Panc1 (cell line): ENCODE measurements at places on chromosomes 2 and 18. TPM values are rescaled to one million over a fixed set of nuclear protein-coding genes. Genes with fewer than 3 reads are reported as not detected.

DNA sequence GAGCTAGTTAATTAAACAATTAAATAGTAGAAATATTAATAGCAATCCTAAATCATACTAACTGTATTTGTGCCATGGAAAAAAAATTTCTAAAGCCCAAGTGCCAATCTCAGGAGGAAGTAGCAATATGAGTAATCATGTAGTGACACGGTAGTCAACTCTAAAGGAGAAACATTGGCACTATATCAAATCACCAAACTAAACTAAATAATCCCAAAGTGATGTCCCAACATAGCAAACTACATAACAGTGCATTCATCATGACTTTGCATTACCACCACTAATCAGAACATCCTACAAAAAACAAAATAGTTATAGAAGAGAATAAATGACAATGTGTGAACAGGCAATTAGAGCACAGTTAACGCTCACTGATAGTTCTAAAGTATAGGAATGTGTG is 195.1 kb downstream of the EXOC6B start:
- no peaks in the 10 kb centered on the region for H3K4me1 ChIP-seq
- H3K27ac ChIP-seq, result no peak overlapping the region
- H3K4me3 ChIP-seq, result no peak overlapping the region
- no peak for DNase-seq

DNA sequence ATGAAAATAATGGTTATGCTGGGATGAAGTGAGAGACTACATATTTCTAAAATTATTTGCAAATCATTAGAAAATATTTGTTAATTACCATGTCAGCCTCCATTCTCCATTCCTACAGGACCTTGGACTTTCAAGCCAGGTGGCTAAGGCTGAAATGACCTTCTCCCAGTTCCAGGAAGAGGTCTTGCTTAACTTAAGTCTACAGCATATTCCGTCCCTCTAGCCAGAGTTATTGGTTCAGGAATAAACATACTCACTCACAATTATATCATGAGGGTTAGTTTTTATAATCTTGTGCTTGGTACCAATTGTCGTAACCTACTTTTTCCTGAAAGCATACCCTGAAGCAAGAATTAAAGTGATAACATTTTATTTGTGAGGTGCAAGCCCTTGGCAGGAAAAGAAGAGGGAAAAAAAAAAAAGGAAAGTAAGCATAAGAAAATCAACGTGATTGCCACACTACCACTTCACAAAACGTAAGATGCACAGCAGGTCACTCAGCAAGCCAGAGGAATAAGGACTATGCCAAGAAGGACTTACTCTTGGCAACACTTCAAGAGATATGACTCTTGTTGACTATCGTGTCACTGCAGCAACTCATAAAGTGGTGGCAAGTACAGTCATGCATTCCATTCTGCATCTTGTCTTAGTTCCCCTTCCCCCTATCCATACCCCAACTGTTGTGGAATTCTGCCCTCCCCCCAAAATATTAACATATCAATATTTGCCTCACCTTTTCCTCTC is 479.1 kb downstream of the MBD2 start:
- no peak overlapping the region for H3K27ac ChIP-seq
- H3K4me3 ChIP-seq, result no peak overlapping the region
- no peak for DNase-seq
- no peaks in the 10 kb centered on the region for H3K27me3 ChIP-seq
- no peaks in the 10 kb centered on the region for H3K36me3 ChIP-seq

DNA sequence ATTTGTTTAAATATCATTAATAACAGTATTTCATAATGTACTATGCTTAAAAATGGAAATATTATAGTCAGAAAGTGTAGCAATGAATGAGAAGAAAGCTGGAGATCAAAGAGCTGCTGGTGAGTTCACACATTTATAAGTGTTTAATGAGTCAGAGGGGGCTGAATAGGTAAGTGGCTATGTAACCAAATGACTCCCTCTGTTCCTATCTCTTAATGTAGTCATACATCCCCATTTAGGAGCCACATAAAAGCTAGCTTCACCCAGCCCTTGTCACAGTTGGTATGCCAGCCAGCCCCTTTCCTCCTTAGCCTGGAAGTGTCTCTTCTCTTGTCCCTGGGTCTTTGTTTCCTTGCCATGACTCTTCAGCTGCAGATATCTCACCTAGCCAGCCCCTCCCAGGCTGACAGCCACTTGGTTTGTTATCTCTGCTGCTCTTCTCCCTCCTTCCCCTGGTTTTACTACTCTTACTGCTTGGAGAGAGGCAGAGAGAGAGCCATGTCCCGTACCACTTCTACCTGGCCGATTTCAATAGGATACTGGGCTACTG is 438.6 kb upstream of the HNMT start:
- H3K27me3 ChIP-seq, result no peaks in the 10 kb centered on the region
- no peaks in the 10 kb centered on the region for H3K36me3 ChIP-seq
- no peak overlapping the region for H3K4me3 ChIP-seq
- no peaks in the 10 kb centered on the region for H3K4me1 ChIP-seq

- H3K36me3 ChIP-seq, result no peaks in the 10 kb centered on the region
- no peaks in the 10 kb centered on the region for H3K4me1 ChIP-seq
- H3K4me3 ChIP-seq, result no peak overlapping the region
- peak; percentile 73 for DNase-seq
Measured at GRCh38 chr2:235595422-235596010, 101.7 kb downstream of the AGAP1 start.

GRCh38 chr18:25243754-25244153 is 108.2 kb downstream of the ZNF521 start:
- H3K27me3 ChIP-seq, result no peaks in the 10 kb centered on the region
- H3K27ac ChIP-seq, result no peak overlapping the region
- no peak overlapping the region for H3K4me3 ChIP-seq

GCA gene
- total RNA-seq, result 21.3 TPM

DNA sequence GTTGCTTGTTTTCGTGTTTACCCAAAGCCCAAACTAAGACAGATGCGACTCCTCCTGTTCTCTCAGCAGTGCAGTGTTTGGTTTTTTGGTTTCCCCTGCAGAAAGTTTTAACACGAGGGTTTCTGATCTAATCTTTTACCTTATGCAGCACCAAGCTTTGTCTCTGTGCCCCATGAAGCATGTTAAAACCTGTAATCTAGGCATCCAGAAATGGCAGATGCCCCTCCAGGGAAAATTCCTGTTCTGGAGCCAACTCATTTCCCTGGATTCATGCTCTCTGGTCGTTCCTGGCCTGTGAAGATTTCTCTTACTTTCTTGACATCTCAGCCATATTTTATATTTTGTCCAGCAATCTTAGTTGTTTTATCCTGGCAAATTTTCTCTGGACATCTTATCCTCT is 91.5 kb downstream of the LTBP1 start:
- H3K27ac ChIP-seq, result no peak overlapping the region
- no peak for DNase-seq
- no peaks in the 10 kb centered on the region for H3K36me3 ChIP-seq
- no peak overlapping the region for H3K4me3 ChIP-seq
- H3K4me1 ChIP-seq, result no peaks in the 10 kb centered on the region

PLCL1 gene
- total RNA-seq, result not detected

GRCh38 chr18:43170586-43170985 is 55.1 kb upstream of the RIT2 start:
- H3K4me1 ChIP-seq, result no peaks in the 10 kb centered on the region
- H3K36me3 ChIP-seq, result no peaks in the 10 kb centered on the region
- no peak overlapping the region for H3K27ac ChIP-seq
- no peaks in the 10 kb centered on the region for H3K27me3 ChIP-seq
- H3K4me3 ChIP-seq, result no peak overlapping the region

GRCh38 chr2:59732871-59733566 is 820.4 kb downstream of the BCL11A start:
- no peaks in the 10 kb centered on the region for H3K36me3 ChIP-seq
- H3K27me3 ChIP-seq, result no peaks in the 10 kb centered on the region
- H3K27ac ChIP-seq, result no peak overlapping the region
- no peaks in the 10 kb centered on the region for H3K4me1 ChIP-seq
- no peak overlapping the region for H3K4me3 ChIP-seq

GRCh38 chr2:149063177-149063576 is 24.7 kb downstream of the LYPD6B start:
- no peak overlapping the region for H3K4me3 ChIP-seq
- no peak overlapping the region for H3K27ac ChIP-seq
- no peaks in the 10 kb centered on the region for H3K4me1 ChIP-seq
- no peak for DNase-seq
- no peaks in the 10 kb centered on the region for H3K27me3 ChIP-seq
- no peaks in the 10 kb centered on the region for H3K36me3 ChIP-seq

GRCh38 chr2:62391696-62392095 is 114.3 kb downstream of the TMEM17 start:
- H3K36me3 ChIP-seq, result no peaks in the 10 kb centered on the region
- H3K4me3 ChIP-seq, result no peak overlapping the region
- H3K27ac ChIP-seq, result no peak overlapping the region
- DNase-seq, result no peak

GRCh38 chr2:181958726-181959125 is 26.9 kb upstream of the PPP1R1C start:
- no peak overlapping the region for H3K27ac ChIP-seq
- no peak overlapping the region for H3K4me3 ChIP-seq
- DNase-seq, result no peak
- H3K4me1 ChIP-seq, result peaks cover 11% of the 10 kb centered on the region; the same call in 1 of the 2 replicates
- no peaks in the 10 kb centered on the region for H3K27me3 ChIP-seq
- H3K36me3 ChIP-seq, result no peaks in the 10 kb centered on the region

DNA sequence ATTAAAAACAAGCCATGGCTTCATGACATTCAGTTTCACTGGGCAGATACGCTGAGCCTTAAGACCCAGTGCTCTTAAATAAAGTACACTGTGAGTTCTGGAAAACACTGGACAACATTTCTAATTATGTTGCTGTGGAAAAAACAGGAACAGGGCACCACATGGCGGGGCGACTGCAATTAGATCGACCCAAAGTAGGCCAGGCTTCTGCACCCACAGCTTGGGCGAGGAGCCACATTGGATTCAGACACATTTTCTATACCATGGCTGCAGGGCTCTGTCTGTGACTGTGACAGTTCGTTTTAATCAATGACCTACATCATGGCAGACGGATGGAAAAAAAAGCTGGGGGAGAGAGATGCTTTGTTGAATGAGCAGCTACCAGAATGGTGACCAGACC is 227.2 kb upstream of the HS6ST1 start:
- H3K36me3 ChIP-seq, result no peaks in the 10 kb centered on the region
- H3K4me3 ChIP-seq, result no peak overlapping the region
- H3K27me3 ChIP-seq, result no peaks in the 10 kb centered on the region

C2orf92 gene
- 6.0 TPM for total RNA-seq

GRCh38 chr2:75432761-75433361 is 127.9 kb downstream of the EVA1A start:
- no peaks in the 10 kb centered on the region for H3K27me3 ChIP-seq
- no peaks in the 10 kb centered on the region for H3K36me3 ChIP-seq
- DNase-seq, result no peak
- no peak overlapping the region for H3K27ac ChIP-seq

PARD3B gene
- 3.6 TPM for total RNA-seq

DNA sequence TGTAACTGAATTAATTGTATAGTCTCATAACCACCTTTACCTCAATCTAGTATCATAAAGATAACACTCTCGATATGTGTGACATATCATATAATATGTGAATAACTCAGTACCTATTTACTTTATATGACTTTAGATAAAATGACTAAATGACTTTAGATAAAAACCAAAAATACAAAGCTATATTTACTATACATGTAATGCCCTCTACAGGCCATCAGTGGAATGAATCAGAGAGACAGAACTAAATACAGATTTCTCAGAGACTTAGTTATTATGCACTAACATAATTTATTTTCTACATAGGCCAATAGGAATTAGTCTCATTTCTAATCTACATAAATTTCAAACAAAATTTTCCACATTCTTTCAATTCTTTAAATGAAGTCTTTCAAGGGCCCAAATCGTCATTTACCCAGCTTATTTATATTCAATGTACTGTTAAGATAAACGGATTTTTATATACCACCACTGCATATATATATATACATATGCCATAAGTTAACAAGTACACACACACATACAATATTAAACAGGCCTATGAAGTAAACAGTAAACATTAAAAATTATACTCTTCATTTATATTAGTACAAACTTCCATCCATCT is 219.9 kb downstream of the EXOC6B start:
- H3K36me3 ChIP-seq, result no peaks in the 10 kb centered on the region
- no peaks in the 10 kb centered on the region for H3K4me1 ChIP-seq
- H3K4me3 ChIP-seq, result no peak overlapping the region
- DNase-seq, result no peak
- no peak overlapping the region for H3K27ac ChIP-seq
- no peaks in the 10 kb centered on the region for H3K27me3 ChIP-seq

OTX1 gene
- 4.2 TPM for total RNA-seq

ATP5F1A gene
- total RNA-seq, result 298 TPM

- no peak overlapping the region for H3K27ac ChIP-seq
- H3K4me1 ChIP-seq, result peaks cover 17% of the 10 kb centered on the region
- no peaks in the 10 kb centered on the region for H3K27me3 ChIP-seq
- H3K4me3 ChIP-seq, result 0 out of 2 replicates have a peak overlapping the region, but pooled peaks have one; percentile 9
- no peak for DNase-seq
Measured at GRCh38 chr2:230715201-230715600, 2.6 kb downstream of the CAB39 start.

GRCh38 chr2:147006736-147007141 is 838.1 kb upstream of the ACVR2A start:
- no peaks in the 10 kb centered on the region for H3K27me3 ChIP-seq
- H3K27ac ChIP-seq, result no peak overlapping the region
- H3K4me3 ChIP-seq, result no peak overlapping the region
- H3K36me3 ChIP-seq, result no peaks in the 10 kb centered on the region
- no peaks in the 10 kb centered on the region for H3K4me1 ChIP-seq

- DNase-seq, result no peak
- no peak overlapping the region for H3K4me3 ChIP-seq
- H3K4me1 ChIP-seq, result no peaks in the 10 kb centered on the region
- H3K27ac ChIP-seq, result no peak overlapping the region
- no peaks in the 10 kb centered on the region for H3K27me3 ChIP-seq
Measured at GRCh38 chr18:46298511-46298910, 194.3 kb downstream of the HAUS1 start.

DNA sequence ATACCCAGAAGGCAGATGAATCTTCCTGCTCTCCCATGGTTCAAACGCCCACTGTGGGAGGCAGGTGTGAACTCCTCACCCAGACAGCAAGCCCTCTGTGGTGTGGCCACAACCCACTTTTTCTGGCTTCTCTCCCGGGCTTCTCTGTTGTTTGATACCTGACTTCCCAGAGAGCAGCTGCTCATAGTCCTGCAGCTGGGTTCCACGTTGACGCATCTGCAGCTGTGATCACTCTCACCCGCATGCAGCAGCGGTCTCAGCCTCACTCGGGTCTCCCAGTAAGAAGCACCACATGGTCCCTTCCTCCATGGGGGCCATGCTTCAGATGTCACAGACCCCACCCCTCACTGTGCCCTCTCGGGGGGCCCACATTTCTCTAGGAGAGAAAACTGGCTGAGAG is 3.5 kb downstream of the ASPRV1 start:
- H3K4me3 ChIP-seq, result no peak overlapping the region
- no peak overlapping the region for H3K27ac ChIP-seq
- DNase-seq, result no peak
- H3K27me3 ChIP-seq, result no peaks in the 10 kb centered on the region
- no peaks in the 10 kb centered on the region; the same call in 1 of the 2 replicates for H3K4me1 ChIP-seq
- no peaks in the 10 kb centered on the region for H3K36me3 ChIP-seq

GRCh38 chr2:229572507-229573271 is 141.7 kb downstream of the DNER start:
- no peak overlapping the region for H3K4me3 ChIP-seq
- no peaks in the 10 kb centered on the region for H3K36me3 ChIP-seq
- no peak overlapping the region for H3K27ac ChIP-seq
- H3K4me1 ChIP-seq, result no peaks in the 10 kb centered on the region
